Effector CD8-positive, alpha-beta T cell (primary cell): ENCODE measurements at places on chromosomes 11 and 22.

DNA sequence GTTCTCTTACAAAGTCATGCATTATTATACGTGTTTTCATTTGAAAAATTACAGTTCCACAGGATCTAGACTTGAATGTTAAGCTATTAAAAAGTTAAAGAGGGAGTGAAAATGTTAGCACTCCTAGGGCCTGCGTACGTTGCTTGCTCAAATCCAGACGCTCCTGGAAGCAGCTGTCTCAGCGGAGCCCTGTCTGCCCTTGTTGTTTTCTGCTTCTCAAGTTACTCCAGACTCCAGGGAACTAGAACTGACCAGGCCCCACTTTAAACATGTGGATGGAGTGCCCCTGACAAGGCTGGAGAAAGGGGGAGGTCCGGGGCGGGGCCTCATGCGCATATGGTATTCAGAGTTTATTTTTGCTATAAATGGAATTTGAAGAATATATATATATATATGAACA, 9.6 kb downstream of the PARVB start:
- no peak for DNase-seq

DNA sequence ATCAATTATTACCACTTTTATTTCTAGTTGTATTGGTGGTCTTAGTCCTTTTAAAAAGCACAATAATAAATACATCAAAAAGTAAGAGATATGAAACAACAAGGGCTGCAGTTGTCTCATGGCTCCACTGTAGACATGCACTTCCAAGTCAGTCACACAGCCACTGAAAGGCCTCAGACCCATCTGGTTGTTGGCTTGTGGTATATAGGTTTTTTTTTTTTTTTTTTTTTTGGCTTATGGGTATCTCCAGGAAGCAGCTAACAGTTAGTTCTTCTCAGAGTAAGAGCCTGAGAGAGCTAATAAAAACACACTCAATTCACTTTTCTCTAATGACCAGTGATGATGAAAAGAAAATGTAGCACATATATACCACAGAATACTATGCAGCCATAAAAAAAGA, 6.0 kb upstream of the OR52E6 start:
- DNase-seq = no peak

- no peak for DNase-seq
These were observed 51.9 kb downstream of the IGLL1 start for GRCh38 chr22:23527971-23528740.

DNA sequence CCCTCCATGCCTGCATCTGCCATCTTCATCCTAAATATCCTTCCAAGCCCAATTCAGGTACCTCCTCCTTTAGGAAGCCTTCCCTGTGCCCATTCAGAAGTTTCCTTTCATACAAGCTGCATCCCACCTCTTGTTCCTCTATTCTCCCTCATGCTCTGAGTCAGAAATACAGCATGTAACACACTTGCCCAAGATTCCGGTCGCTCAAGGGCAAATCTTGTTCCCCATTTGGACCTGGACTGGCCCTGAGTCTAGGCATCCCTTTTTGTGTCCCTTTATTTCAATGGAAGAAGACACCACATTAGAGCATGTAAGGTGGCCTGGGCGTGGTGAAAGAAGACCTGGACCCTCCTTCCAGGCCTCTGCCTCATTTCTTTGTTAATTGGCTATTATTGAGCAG, 38.5 kb downstream of the RTL6 start:
- DNase-seq = no peak

- DNase-seq = no peak
These were observed 19.5 kb upstream of the SPON1 start for GRCh38 chr11:13942971-13943381.

DNA sequence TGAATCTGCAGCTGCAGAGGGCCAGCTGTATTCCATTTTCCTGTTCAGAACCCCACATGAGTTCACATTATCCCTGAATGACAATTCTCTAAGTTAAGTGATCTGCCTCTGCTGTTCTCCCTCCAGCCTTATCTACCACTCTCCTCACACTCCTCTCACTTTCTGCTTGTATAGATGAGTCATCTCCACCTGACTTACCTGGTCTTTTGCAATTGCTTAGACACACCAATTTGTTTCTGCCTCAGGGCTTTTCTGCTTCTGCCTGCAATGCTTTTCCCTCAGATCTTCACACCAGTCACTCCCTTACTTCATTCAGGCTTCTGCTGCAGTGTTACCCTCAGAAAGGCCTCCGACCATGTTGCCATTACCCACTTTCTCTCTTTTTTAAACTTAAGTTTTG, 118.1 kb downstream of the ATM start:
- DNase-seq = no peak

GRCh38 chr11:67371189-67371910, 2.0 kb downstream of the CLCF1 start:
- no peak for DNase-seq

DNA sequence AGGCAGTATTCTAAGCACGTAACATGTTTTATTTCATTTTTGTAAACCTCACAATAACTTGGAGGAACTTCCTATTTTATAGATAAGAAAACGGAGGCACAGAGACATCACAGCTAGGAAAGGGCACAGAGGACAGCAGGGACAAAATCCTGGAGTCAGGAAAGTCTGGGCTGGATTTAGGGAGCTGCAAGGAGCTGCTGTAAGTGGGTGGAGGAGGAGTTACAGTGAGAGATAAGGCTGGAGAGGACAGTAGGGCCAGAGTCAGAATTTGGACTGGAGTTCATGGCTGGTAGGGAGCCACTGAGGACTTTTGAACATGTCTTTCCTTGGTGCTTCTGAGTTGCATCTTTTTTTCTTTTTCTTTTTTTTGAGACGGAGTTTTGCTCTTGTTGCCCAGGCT, 32.2 kb upstream of the PTPRJ start:
- DNase-seq = no peak

GRCh38 chr11:72174302-72175070, 17.5 kb upstream of the FOLR1 start:
- DNase-seq = no peak

GRCh38 chr11:132263241-132263640, 892.8 kb downstream of the NTM start:
- DNase-seq = no peak

- DNase-seq = no peak
These were observed 18.9 kb downstream of the AP1B1 start for GRCh38 chr22:29369460-29369859.

DNA sequence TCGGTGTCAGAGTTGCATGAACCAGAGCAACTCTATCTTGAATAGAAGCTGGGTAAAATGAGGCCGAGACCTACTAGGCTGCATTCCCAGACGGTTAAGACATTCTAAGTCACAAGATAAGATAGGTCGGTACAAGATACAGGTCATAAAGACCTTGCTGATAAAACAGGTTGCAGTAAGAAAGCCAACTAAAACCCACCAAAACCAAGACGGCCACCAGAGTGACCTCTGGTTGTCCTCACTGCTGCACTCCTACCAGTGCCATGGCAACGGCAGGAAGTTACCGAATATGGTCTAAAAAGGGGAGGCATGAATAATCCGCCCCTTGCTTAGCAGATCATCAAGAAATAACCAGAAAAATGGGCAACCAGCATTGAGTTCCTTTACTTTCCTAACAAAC, 2.4 kb upstream of the KAT5 start:
- no peak for DNase-seq

- DNase-seq = no peak
These were observed 44.6 kb upstream of the KLHL35 start for GRCh38 chr11:75477614-75477935.

DNA sequence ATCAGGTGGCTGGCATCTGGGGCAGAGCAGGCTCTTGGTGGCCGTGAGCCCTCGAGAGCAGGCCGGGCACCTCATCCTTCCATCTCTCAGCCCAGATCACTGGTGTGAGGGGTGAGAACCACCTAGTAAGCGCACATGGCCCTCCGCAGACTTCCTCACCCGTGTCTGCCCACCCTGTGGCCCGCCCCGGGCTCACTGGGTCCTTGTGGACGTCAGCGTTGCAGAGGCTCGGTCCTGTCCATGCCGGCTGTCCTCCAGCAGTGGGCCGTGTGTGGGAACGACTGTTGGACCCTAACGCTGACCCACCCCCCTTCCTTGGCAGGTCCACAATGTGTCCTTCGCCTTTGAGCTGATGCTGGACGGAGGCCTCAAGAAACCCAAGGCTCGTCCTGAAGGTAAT, 17.2 kb upstream of the PARVG start:
- DNase-seq = no peak

DNA sequence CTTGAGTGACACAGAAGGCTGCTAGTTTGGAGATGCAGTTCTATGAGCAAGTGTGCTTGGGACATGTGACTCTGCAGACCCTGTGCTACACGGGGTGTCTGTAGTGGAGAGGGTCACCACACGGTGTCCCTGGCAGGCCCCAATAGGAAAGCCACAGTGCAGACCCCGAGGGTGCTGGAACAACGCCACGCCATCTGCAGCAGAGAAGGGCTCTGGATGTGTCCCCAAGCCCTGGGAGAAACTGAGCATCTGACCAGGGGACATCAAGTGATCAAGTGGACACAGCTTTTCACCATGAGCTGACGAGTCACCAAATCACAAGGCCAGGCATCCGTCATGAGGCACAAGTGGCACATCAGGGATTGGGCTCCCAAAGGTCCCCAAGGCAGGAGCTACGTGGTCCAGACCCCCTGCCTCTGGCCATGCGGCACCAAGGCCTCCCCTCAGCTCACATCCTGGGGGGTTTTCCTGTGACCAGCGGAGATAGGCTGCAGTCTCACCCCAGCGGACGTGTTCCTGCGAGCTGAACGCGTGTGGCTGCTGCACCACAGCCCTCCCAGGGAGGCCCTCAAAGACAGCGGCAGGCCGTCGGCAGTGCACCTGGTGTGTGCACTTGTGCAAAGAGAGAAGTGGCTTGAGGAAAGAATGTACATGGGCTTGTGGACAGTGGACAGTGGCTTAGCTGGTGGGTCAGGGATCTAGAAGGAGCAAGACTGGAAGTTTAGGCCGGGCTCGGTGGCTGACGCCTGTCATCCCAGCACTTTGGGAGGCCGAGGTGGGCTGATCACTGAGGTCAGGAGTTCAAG, 96.7 kb downstream of the RPS6KA4 start:
- DNase-seq = no peak

- no peak for DNase-seq
These were observed 113.7 kb downstream of the INSC start for GRCh38 chr11:15228331-15228849.

- no peak for DNase-seq
These were observed 4.2 kb downstream of the MRGPRF start for GRCh38 chr11:69008737-69009440.

GRCh38 chr22:27836181-27836580, 34.6 kb upstream of the MN1 start:
- no peak for DNase-seq

- DNase-seq = no peak
These were observed 18.4 kb upstream of the NNMT start for GRCh38 chr11:114277637-114278341.

- DNase-seq = no peak
These were observed 4.2 kb downstream of the XBP1 start for GRCh38 chr22:28795932-28796856.

DNA sequence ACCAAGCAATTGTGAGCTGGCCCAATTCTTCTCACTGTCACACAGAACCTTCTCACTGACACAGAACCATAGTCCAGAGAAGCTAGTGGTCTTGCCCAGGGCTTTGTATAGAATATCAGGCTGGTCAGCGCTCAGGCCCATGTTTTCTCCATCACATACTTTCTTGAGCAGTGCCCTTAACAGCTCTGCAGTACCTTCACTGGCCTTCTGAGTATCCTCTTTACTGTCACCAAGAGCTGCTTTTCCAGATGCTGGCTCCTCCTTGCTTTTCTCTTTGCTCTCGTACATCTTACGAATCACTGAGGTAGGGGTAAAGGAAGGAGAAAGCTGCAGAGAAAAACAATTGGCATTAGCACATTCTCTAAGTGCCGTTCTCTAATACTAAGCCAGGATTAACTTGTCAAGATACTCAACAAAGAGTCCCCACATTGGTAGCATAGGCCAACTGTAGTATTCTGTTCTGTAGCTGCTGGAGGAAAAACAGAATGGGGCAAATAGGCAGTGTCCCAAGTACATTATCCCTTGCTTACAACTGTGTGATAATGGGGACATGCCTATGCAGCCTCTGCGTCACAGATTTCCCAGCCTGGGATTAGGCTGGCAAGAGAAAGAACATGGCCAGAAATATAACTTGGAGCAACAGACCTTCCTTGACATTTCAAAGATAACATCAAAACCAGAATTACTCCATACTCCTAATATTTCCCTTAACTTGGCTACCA, 43.5 kb downstream of the DRG1 start:
- no peak for DNase-seq

GRCh38 chr22:46472722-46473016, 64.8 kb downstream of the CELSR1 start:
- DNase-seq = no peak

DNA sequence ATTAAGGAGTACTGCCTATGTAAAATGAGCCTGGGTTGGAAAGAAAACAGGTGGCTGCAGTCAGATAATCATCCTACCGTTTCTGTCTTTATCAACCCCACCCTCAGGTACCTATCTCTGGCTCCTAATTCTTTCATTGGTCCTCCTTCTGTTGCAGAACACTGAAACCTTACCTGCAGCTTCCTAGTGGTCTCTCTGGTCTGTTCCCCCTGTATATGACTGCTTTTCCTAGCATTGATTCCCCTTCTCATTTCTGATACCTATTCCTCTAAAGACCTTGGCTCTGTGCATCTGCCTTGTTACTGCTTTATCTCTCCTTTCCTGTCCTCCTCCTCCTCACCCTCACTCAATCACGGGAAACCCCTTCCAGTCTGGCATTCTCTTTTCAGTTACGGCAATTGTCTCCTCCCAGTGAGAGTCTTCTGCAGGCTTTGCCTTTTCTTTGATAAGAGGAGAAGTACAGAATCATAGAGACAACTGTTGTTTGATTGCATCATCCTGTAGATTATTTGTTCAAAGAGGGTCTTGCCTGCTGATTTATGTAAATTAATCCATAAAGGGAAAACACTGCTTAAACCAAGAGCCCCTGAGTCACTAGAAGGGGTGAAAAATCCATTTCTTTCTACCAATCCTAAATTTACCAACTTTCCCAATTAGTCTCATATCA, 301.2 kb downstream of the AASDHPPT start:
- no peak for DNase-seq

DNA sequence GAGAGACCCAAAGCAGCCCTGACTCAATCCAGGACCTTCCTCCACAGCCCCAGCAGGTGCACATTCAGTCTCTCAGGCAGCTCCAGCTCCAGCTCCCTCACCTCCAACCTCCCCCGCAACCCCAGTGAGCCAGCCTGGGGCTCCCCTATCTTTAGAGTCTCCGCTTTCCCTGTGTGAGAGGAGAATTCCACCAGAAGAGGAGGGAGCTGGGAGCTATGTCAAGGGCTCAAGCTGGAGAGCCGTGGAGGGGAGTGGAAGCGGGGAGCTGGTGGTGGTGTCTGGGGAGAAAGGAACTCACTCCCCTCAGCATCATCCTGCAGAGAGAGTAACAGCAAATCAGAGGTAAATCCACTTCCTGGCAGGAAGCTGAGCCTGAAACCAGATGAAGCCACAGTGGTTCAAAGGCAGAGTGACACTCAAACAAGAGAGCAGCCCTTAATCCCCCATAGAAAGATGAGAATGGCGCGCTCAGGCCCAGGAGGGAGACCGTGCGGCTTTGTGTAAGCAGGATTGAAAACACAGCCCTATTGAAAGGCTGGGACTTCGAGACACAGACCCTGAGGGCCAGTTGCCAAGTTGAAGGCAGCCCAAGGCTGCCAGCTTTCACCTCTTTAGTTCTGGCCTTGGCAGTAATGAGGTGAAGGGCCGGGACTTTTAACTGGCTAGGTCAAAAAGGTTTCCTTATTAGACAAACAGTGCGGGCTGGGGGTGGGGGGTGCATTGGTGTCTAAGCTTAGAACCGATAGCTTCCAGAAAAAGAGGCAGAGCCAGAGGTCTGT, 21.4 kb upstream of the CDON start:
- DNase-seq = peak; percentile 3

GRCh38 chr11:28195449-28195848, 87.3 kb downstream of the METTL15 start:
- DNase-seq = no peak

- no peak for DNase-seq
These were observed 44.1 kb downstream of the GNB1L start for GRCh38 chr22:19810381-19811201.
